ENCODE measurements at places on chromosomes 6 and 20.

DNA sequence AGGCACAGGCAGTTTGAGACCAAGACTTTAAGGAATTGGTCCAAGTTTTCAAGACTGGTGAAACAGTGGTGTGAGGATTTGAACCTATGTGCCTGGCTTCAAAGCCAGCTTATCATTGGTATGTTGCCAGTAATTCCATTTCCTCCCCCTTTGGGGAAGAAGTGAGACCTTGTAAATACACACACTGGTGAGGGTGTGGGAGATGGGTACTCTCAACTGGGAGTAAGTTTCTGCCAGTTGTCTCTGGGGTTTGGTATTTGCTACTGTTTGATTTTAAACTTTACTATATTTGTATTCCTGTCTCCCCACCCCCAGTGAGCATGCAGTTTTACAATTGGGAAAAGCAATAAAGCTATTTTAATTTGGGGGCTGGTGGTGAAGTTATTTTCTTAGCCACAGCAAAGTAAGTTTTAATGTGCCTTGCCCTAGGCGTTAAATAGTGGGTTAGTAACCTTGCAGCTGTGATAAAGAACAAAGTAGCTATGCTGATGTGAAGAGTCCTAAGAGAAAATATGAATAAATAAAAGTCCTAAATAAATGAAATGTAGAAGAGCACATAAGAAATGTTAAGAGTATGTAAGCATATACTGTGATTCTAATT lies 31.0 kb downstream of the SNX9 start:
- DNase-seq: no peak

- no peak for DNase-seq
Measured at GRCh38 chr20:16752082-16752481, 3.9 kb downstream of the OTOR start.

GRCh38 chr6:43075670-43076463 lies at the start of gene PTK7:
TSS of gene PTK7 (plus strand) at chr6:43076314. CDS start at chr6:43076489, 175 bp downstream.
- DNase-seq: peak; percentile 87

DNA sequence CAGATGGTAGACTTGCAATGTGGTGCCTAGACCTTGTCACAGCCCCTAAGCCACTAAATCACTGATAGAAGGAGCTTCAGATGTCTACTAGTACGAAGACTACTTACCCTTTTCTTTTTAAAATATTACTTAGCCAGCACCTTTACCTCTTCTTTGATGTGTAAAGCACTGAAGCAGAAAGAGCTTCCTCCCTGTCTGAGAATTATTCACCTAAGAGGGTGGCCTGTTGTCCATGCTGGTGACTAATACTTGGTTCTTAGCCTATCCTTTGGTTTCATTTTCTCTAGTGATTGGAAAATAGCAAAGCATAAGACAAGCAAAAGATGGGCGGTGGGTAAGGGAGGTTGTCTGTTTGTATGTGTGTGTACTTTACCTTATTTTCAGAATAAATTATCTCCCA lies 794.6 kb downstream of the TFAP2A start:
- DNase-seq: no peak

DNA sequence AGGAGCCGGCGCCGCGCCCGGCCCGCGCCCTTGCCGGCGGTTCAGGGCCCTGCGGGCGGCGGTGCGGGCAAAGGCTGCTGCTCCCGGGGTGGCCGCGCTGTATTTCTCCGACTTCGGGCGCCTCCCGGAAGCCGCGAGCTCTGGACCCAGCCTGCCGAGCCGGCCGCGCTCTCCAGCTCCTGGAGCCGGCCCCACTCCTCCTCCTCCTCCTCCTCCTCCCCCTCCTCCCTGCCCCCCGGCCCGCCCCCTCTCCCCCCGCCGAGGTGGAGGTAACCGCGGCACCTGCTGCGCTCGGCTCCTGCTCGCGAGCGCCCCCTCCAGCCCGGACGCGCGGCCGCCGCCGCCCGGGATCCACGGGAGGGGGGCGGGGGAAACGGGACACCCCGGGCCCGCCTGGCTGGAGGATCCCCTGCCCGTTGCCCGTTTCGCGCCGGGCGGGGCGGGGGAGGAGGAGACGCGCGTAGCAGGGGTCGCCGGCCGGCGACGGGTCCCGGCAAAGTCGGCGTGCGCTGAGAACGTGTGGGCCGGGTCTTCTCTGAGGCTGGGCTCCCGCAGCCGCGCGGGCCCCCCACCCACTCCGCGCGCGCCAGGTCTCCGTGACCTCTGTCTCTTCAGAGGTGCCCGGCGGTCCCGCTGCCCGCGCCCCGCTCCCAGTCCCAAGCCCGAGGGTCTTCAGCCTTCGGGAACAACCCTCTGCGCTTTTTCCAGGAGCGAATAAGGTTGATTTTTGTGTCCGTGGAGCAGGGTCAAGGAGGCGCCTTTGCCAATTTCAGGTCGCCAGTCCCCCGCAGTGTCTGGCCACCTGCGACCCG lies at the start of gene SLC22A23:
Gene SLC22A23 (minus strand): TSS at position 153 of the 812 bp plus-strand sequence. CDS start 491 bp downstream, outside the sequence.
- DNase-seq: peak; percentile 90

GRCh38 chr6:122405417-122405816 lies 6.0 kb downstream of the HSF2 start:
- DNase-seq: no peak

DNA sequence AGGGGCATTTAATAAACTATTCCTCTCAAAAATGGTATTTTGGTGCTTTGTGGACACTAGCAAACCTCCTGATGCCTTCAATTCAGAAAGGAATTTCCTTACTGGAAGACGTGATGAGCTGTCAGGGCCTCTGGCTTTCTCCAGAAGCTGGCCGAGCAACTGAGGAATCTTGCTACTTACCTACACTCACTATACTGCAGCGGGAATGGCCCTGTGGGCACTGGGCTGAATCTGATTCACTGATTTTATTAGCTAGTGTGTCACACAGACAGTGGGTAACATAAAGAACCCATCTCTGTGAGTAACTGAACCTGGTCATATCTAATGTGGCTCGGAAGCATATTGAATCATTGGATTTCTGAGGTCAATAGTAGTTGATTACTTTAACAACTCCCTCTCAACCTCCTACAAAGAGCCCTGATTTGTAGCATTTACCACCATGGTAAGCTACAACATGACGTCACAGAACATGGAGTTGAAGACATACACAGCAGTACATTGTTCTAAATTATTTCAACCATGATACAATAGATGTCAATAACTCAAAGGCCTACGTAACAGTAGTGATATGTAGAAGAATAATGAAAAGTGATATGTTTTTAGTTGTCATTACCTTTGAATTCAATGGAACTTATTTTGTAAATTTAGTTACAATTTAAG lies 232.1 kb downstream of the SYNE1 start:
- DNase-seq: no peak

DNA sequence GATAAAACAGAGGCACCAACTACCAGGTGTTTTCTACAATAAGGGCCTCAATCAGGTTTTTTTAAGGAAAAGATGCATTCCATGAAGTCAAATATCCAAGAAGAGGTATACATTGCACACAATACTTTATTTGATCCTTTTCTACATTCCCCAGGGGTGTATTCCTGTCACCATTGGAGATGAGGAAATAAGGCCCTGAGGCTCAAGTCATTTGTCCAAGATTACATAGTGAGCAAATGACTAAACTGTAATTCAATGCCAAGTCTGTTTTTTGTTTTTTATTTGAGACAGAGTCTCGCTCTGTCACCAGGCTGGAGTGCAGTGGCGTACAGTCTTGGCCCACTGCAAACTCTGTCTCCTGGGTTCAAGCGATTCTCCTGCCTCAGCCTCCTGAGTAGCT lies 69.2 kb upstream of the CDYL start:
- no peak for DNase-seq

- DNase-seq: no peak
Measured at GRCh38 chr20:35556871-35557270, 15.0 kb downstream of the ERGIC3 start.

- no peak for DNase-seq
Measured at GRCh38 chr20:63009988-63010769, 3.4 kb upstream of the BHLHE23 start.

DNA sequence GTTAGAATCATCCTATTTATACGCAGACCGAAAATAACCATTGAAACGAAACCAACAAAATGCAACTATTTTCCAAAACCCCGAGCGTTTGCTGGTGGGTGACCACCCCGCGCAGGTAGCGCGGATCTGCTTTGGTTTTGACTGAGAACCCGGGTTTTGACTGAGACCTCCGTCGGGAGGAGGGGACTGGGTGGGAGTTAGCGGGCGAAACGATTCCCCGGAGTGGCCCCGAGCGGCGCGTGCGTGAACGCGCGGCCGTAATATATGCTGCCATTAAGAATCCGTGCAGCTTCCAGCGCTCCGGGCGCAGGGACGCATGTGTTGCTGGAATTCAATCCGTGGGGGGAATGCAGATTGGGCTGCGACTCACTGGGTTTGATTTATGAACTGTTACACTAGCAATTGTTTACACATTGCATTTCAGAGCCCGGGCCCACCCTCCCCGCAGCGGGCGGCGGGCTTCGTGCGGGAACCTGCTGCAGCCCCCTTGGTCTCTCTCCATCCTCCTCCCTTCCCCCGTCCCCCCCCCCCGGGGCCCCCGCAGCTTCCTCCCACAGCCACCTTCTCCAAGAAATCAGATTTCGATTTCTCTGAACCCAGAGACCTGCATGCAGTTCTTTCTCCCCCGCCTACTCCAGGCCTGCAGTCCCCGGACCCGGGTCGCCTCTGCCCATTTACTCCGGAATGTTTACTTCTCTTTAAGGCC lies 9.9 kb downstream of the NRN1 start:
- peak; percentile 37 for DNase-seq

DNA sequence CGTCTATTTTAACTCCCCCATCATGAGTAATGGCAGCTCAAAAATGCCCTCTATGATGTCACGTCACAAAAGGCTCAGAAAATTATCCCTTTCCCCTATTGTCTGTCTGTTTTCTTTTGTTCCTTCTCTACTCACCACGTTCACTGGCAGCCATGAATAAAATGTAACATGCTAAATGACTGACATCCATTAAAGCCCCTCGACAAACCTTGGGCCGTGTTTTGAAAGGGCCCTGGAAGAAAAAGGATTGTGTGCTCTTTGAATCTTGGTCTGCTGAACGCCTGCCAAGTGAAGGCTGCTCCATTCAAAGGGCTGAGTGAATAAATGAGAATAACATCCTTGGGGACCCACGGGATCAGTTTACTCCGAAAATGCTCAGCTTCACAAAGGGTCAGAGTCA lies 118.7 kb downstream of the RPS12 start:
- DNase-seq: no peak

- DNase-seq: no peak
Measured at GRCh38 chr6:130178692-130179091, 44.1 kb downstream of the SAMD3 start.

- no peak for DNase-seq
Measured at GRCh38 chr6:45608252-45608913, 230.6 kb upstream of the SUPT3H start.

- DNase-seq: peak; percentile 56
Measured at GRCh38 chr20:35146299-35146919, 727 bp downstream of the EDEM2 start.

DNA sequence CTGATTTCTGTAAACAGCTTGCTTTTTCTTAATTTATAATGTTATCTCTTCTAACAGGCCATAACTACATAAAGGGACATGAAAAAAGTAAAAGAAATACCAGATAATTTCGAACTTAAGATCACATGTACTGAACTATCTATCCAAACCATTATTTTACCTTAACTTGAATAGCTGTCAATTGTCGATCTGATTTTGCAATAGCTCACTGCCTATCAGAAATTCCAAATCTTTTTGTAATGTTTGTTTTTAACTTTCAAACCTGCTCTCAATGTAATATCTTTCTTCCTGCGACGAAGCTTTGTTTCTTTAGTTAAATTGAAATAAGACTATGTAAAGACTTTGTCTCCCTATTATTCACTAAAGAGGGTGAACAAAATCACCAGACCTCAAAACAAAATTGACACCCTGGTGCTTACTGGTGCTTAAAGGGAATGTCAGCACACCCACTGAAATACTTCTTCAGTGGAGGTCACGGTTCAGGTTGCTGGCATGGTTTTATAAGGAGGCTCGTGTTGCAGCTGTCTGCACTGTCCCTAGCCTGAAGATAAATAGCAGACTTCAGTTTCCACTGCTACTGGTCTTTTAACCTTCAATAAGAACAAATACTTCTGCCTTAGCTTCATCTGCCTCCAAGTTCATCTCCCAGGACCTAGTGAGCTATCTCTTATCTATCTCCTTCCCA lies 117.5 kb upstream of the QKI start:
- no peak for DNase-seq

DNA sequence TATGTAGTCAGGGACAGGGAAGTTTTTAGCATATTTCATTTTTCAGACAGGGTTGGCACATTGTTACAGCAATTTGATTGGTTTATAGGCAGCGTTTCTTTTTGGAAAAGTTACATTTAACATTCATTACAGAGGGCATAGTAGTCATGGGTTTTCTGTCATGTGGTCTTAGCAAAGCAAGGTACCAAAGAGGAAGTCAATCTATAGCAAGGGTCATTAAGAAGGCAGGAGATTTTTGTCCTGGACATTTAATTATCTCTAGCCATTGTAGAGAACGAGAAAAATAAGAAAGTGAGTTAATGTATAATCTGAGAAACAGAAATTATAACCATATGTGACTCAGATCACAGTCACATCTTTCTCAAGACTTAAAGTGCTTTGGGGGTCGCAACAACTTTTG lies 47.4 kb downstream of the TPD52L1 start:
- no peak for DNase-seq

- no peak for DNase-seq
Measured at GRCh38 chr6:166162599-166163342, 4.9 kb downstream of the TBXT start.

DNA sequence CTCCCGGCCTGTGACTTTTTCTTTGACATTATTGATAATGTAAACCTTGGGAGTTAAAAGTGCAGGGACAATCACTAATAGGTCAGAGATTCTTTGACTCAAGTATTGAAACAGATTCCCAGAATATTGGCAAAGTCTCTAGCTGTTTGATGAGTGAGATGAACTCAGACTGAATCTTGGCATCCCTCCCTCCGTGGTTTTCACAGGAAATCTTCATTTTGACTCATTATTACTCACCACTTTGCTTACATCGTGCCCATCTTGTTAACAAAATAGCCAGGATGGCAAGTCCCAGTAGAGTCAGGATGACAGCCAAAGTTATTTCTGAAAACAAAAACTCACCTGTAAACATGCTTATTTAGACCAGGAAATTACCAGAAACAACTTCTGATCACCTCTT lies 2.0 kb downstream of the TSBP1 start:
- no peak for DNase-seq

GRCh38 chr6:10989587-10989986 lies 54.5 kb downstream of the ELOVL2 start:
- no peak for DNase-seq

DNA sequence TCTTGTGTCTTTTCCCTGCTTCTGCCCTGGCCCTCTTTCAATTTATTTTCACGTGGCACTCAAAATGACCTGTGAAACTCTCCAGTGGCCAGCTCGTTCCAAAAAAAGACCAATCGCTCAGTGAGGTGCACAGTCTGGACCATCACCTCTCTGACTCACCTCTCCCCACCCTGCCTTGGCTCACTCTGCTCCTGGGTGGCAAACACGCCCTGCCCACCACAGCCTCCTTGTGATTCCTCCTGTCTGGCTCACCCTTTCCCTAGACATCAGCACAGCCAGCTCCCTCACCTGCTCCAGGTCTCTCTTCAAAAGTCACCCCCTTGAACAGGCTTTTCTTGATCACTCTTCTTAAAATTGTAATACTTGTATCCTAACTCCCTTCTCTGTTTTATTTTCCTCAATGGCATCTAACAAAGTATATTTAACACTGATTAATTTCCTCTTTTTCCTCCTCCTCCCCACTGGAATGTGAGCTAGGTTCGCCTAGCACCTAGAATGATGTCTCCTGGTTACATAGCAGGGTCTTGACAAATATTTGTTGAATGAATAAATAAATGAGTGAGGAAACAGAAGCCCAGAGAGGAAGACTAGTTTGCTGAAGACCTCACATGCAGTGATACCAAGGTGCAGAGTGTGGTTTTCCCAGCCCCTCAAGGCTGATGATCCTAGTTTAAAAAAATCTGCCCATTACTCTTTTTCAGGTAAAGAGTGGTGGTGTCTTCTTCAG lies 109.0 kb downstream of the GJA10 start:
- DNase-seq: no peak

Data from H9 (cell line).